ENCODE measurements at places on chromosomes 13 and 19.

- DNase-seq: no peak
Observed at GRCh38 chr19:29318581-29318980, 105.6 kb upstream of the UQCRFS1 start.

DNA sequence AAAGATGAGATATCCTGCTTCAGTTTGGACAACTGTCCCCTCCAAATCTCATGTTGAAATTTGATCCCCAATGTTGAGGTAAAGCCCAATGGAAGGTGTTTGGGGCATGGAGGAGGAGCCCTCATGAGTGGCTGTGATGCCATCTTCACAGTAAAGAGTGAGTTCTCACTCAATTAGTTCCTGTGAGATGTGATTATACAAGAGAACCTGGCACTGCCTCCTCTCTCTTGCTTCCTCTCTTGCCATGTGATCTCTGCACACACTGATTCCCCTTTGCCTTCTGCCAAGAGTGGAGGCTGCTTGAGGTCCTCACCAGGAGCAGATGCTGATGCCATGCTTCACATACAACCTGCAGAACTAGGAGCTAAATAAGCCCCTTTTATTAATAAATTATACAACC, 86.9 kb downstream of the HSPH1 start:
- DNase-seq: no peak

- DNase-seq: no peak
Observed at GRCh38 chr13:80952158-80952557, 611.2 kb upstream of the SPRY2 start.

DNA sequence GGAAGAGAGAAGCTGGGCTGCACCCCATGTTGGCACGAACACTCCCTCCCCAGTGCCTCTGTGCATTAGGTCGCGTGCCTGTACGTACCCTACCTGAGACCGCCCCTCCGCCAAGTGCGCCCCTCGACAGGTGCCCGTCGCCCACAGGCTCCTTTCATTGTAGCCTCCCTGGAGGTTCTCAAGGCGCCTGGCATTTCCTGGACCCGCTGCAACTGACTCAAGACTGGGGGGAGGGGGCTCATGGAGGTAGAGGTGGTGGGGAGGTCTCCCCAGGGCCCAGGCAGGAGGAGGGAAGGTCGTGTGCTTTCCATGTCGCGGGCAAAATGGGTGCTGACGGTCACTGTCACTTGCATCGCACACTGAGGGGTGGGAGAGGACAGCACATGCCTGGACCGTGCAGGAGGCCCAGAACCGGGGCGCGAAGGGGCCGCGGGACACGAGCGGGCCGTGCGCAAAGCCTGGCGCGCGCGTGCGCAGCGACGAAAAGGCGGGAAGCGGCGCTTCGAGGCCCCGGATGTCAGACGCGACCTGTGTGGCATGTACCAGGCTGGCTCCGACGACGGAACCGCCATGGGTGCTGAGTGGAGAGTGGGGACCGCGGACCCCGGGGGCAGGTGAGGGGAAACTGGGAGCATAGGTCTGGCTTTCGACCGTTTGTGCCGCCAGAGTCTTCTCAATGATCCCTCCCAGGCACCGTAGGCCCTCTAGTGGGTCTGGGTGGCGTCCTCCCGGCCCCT, 16.5 kb downstream of the NFIX start:
- DNase-seq: no peak

GRCh38 chr13:47175172-47175866, 278.5 kb upstream of the HTR2A start:
- no peak for DNase-seq

Measured in activated CD8-positive, alpha-beta memory T cell treated with anti-CD3 and anti-CD28 coated beads, Interleukin-2, amount 50 U/mL, for 48 hours (primary cell).